Hematopoietic multipotent progenitor cell treated with erythropoietin and hydrocortisone succinate and interleukin-3 and kit ligand, for 4 days (in vitro differentiated cells): ENCODE measurements at places on chromosomes 5 and 9.
A peak's percentile ranks its signal among the peaks of the same experiment; 100 is the strongest.

DNA sequence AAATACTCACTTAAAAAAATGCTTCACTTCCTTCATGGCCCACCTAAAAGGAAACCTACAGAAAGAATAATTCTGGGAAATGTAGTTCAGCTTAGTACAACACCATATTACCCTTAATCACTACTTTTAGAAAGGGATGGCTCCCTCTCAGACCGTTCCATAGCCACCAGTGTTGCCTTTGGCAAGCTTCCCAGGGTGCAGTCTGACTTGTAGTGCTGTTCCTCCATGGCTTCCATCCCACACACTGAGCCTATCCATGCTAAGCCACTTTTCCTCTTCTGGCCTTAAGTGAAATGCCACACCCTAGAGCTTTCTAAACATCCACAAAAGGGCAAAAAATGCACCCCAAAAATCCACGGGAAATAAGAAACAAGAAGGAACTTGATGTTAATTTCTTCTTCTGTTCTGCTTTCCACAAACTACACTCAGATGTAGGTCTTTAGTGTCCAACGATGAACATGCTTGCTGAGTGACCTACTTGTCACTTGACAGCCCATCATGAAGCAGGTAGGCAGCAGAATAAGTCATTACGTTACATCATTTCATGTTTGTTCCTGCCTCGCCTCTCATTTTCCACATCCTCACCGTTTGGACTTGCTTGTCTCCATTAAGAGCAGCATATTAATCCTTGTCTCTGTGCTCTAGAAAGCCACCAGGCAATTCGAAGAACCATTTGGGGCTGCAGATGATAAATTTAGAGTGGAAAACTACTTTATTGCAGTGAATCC is 391.1 kb upstream of the GRAMD2B start:
- DNase-seq = no peak

DNA sequence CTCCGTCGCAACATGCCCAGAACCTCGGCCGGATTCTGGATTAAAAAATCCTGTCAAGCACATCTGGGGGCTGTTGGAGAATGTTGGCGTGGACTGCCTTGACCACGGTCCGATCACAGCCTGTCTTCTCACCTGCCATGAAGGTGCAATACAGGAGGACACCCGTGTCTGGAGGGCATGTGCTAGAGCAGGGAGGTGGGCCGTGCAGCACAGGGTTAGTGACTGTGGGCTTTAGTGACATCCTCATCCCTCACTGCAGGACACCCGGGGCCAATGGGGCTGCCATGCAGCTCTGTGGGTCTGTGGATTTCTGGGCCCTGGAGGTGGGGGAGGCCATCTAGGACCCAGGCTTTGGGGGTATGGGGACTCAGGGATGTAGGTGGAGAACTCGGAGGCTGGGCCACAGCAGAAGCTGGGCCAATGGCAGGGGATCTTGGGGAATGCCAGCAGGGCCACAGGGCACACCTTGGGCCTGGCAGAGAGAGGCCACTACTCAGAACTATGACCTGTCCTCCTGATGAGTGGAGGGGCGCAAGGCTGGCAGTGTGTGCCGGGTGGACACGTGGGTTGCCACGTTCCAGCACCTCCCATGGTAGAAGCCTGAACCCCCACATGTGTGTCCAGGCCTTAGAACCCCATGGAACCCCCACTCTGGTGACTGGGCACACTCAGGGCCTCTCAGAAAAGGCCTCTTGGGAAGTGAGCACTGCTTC is 23.3 kb downstream of the ZDHHC11B start:
- DNase-seq = no peak

DNA sequence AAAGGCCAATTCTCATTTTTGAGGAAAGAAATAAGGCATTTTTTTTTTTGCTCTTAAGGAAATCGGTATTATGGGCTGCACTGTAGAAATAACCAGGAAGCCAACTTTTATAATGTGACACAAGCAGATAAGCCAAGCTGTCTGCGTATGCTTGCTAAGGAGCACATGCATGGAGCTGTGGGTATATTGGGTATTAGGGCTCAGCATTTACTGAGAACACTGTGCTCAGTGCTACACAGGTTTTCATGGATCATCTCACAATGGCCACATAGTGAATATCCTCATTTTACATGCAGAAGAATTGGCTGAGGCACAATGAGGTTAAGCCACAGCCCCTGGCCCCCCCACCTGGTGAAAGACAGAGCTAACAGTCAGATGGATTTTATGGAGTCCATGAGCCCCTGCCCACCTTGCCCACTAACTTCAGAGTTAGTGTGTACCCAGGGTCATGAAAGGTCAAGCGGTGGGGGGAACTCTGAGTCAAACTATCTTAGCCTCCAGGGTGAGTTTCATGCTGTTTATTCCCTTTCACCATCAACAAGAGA is 204.8 kb downstream of the SPATA31A6 start:
- DNase-seq = no peak

DNA sequence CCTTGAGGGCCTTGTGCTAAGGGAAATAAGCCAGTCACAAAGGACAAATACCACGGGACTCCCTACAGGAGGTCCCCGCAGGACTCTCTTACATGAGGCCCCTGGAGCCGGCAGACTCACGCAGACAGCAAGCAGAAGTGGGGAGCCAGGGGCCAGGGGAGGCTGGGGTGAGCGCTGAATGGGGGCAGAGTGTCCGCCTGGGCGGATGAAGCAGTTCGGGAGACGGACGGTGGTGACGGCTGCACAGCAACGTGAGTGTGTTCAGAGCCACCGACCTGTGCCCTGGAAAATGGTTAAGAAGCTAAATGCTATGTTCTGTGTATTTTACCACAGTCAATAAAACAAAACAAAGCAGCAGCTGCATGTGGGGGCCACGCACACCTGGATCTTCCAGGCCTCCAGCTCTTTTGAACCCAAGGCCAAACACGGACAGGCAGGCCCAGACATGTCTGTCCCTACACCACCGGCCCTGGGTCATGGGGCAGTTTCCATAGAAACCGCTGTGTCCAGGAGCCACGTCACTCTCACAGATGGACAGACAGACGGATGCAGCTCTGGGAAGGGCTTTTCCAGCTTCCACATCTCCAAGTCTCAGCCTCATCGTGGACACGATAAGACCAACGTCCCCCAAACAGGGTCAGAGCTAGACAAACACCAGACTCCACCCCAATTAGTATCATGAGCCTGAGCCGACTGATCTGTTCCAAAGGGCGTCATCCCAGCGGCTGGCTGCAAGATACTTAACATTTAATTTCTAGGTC is 103.9 kb downstream of the VAV2 start:
- no peak for DNase-seq

- DNase-seq = peak; percentile 22
Measured at GRCh38 chr9:136697146-136697820, 10.0 kb upstream of the AGPAT2 start.

GRCh38 chr5:72949481-72949880 is 6.4 kb upstream of the FCHO2 start:
- no peak for DNase-seq

DNA sequence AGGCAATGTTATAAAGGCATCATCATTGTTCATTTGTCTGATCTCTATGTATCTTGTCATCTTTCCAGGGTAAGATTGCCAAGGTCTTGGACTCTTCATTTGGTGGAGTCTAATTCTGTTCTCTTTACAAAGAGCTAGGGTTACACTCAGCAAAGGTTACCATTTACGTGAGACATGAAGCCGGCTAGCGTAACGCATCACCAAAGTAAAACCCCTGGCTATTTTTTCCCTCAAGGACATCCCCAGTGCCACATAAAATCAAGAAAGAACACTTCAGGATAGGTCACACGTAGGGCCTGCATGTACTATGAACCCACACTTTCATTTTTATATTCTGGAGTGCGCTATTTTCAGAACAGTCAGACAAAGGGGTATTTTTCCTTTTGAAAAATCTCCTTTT is 20.0 kb upstream of the MYOT start:
- no peak for DNase-seq

- DNase-seq = no peak
Measured at GRCh38 chr9:137707361-137707760, 88.6 kb downstream of the EHMT1 start.

DNA sequence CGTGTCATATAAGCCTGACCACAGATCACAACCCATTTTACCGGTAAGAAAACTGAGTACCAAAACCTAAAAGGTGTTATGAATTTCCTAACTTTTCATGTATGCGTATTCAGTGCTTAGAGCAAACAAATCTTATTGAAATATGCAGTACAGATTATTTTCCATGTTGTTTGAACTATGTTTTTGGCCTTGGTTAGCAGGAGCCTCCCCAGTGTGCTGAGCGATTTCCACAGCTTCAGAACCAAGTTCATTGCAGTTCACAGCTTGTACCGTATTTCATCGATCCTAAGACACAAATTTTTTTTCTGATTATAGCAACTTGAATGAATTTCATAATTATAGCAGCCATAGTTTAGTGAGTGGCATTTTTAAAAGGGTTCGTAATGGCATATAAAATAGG is 13.7 kb downstream of the ADAMTSL1 start:
- no peak for DNase-seq

DNA sequence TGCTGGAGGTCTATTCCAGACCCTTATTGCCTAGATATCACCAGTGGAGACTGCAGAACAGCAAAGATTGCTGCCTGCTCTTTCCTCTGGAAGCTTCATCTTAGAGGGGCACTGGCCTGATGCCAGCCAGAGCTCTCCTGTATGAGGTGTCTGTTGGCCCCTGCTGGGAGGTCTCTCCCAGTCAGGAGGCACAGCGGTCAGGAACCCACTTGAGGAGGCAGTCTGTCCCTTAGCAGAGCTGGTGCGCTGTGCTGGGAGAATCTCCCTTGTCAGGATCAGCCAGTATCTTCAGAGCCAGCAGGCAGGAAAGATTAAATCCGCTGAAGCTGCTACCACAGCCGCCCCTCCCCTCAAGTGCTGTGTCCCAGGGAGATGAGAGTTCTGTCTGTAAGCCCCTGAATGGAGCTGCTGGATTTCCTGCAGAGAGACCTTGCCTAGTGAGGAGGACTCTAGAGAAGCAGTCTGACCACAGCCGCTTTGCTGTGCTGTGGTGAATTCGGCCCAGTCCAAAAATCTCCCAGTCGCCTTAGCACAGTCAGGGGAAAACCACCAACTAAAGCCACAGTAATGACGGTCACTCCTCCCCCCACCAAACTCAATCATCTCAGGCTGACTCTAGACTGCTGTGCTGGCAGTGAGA is 124.1 kb downstream of the JAKMIP2 start:
- DNase-seq = peak; percentile 81

- no peak for DNase-seq
Measured at GRCh38 chr9:136432591-136432990, 7.1 kb downstream of the INPP5E start.

GRCh38 chr5:45057564-45057963 is 248.8 kb downstream of the MRPS30 start:
- DNase-seq = no peak

DNA sequence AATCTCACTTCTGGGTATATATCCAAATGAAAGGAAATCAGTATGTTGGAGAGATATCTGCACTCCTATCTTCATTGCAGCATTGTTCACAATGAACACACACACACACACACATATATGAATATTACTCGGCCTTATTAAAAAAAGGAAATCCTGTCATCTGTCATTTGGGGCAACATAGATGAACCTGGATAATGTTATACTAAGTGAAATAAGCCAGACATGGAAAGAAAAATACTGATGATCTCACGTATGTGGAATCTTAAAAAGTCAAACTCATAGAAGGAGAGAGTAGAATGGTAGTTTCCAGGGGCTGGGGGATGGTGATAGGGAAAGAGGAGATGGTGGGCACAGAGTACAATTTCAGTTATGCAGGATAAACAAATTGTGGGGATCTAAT is 100.3 kb downstream of the EMB start:
- DNase-seq = no peak

- DNase-seq = no peak
Measured at GRCh38 chr5:98130261-98131035, 643.0 kb upstream of the RGMB start.

GRCh38 chr9:115018547-115019435 is 88.4 kb upstream of the TNFSF8 start:
- DNase-seq = no peak

- DNase-seq = no peak
Measured at GRCh38 chr5:88940713-88941112, 57.7 kb upstream of the MEF2C start.

GRCh38 chr9:108663422-108663821 is 192.4 kb downstream of the ACTL7B start:
- no peak for DNase-seq
